ENCODE measurements at places on chromosomes 7 and 10.

- DNase-seq, result no peak
Observed at GRCh38 chr7:24880886-24881285, 99.1 kb downstream of the OSBPL3 start.

DNA sequence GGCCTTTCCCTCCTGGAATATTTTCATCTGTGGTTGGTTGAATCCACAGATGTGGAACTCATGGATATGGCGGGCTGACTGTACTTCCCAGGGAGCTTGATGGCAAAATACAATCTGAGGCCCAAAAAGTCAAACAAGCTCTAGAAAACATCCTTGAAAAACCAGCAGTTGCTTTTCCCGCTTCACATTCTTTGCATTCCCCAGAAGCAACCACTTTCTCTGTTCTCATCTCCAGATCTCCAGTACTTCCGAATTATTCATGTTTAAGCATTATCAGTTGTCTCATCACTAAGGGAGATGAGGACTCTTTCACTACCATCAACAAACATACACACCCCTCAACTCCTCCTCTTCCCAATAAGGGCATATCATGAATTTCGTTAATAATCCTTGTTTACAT, 55.3 kb downstream of the KIF5B start:
- DNase-seq, result no peak

- no peak for DNase-seq
Observed at GRCh38 chr7:129014501-129015101, 40.3 kb downstream of the TNPO3 start.

- DNase-seq, result no peak
Observed at GRCh38 chr10:79547973-79548372, 12.2 kb downstream of the SFTPA2 start.

- no peak for DNase-seq
Observed at GRCh38 chr7:137880432-137880831, 33.7 kb upstream of the DGKI start.

DNA sequence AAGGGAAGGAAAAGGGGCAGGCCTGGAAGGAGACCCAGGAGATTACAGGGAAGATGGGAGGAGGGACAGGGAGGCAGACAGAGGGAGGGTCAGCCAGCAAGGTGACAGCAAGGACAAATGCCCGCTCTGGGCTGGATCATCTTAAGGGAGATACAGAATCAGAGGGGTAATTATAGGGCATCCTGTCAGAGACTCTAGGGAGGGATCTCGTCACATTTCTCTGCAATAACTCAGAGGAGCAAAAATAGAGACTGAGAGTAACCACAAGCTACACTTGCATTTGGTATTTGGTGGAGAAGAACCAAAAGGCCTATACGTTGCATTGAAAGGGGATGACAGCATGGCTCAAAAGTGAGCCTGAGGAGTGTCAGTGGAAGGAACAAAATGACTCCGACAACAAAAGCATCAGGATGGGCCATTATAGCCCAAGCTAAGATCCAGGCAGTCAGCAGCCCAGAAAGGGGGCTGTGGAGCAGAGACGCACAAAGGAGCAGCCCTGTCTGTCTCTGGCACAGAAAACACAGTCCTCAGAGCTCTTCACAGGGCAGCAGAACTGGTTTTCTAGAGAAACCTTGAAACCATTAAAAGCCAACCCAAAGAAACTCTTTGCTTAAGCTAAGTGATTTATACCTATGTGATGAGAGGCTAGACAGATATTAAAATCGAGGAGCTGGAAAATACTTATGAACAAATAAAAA, 430.2 kb upstream of the VSTM2A start:
- no peak for DNase-seq

- no peak for DNase-seq
Observed at GRCh38 chr7:15937571-15937970, 251.1 kb upstream of the MEOX2 start.

DNA sequence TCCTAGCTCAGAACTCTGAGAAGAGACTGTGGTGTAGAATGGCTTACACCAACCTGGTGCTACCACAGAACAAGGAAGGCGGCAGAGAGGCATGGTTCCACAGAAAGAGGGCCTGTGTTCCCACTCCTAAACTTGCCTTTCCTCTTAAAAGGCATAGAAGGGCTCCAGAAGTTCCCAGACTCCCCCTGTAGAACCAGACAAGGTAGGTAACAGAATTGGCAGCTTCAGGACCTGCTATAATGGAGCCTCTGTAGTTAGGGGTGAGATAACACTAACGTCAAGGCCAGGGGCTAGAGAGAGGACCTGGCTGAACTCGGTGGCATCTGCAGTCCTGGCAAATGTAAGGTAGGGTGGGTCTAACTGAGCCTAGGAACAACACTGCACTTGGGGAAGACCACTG, 26.7 kb upstream of the SGMS1 start:
- DNase-seq, result no peak

GRCh38 chr7:116028787-116029186, 1.8 kb downstream of the TFEC start:
- DNase-seq, result no peak

DNA sequence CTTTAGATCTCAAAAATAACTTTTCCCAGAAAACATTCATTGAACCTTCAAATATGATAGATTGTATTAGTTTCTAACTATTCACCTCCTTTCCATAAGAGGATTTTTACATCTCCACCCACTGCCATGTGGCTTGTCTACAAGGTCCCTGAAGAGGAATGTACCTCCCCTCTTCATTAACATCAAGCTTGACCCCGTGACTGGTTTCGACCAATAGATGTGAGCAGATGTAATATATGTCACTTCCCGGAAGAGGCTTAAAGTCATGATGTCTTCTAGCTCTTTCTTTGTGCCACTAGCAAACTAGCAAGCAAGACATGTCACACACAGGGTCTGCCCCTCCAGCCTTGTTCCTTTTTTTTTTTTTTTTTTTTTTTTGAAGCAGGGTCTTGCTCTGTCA, 6.9 kb downstream of the BAZ1B start:
- no peak for DNase-seq

DNA sequence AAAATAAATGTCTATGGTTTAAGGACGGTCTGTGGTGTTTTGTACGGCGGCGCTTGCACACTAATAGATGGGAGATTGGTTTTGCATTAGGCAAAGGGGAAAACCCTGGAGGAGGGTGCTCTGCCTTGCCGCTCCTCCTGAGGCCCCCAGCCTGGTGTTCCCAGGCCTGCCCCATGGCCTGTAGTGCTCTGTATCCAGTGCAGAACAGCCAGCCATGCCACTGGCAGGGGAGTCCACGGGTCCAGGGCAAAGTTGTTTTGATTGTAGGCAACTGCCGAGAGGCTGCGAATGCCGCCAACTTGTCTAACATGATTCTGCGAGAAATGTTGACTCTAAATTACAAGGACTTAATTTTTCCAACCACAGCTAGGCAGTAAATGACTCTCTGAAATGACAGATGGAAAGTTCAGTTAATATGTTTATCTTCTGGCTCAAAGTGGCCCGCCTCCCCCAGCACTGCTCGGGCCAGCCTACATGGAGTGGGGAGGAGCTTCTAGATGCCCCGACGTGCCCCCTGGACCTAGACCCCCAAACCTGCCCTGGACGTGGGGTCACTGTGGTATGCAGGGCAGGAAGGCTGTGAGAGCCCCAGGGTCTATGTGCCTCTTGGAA, 104.6 kb upstream of the GDF10 start:
- peak; percentile 15 for DNase-seq

- DNase-seq, result no peak
Observed at GRCh38 chr10:98885378-98885777, 350.3 kb downstream of the HPSE2 start.

DNA sequence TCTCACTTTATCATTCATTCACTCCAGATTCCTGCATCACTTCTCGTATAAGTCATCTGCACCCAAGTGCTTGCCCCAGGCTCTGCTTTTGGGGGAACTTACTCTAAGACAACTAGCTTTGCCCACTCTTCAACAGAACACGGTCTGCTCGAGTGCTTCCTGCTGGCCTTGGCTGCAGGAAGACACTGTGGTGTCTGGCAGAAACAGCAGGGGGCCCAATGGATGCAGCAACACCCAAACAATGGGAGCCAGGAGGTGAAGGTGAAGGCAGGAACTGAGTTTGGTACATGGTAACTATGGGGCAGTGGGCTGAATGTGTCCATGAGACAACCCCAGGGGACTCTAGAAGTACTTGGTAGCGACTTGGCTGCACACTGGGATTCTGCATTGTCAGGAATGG, 344.0 kb downstream of the REEP3 start:
- DNase-seq, result no peak

GRCh38 chr10:78868048-78868447, 200.7 kb upstream of the ZMIZ1 start:
- no peak for DNase-seq

GRCh38 chr7:48285373-48285772, 114.1 kb downstream of the ABCA13 start:
- DNase-seq, result no peak

GRCh38 chr10:127935071-127935561, 28.2 kb downstream of the PTPRE start:
- no peak for DNase-seq

DNA sequence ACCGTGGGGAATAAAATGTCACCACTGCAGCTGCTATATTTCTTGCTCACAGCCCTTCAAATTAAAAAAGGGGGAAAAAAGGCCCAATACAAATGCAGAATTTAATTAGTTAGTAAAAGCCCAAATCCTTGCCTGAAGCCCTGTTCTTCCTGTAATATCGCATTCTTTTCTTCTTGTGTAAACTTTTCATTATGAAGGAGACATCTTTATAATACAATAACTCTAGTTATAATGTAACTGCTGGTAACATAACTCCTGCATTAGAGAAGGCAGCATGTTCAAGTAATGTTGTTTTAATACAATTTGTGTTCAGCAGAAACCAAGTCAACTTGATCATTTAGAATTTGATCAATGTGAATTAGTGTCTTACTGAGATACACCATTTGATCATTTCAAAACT, 250.9 kb downstream of the CHCHD3 start:
- no peak for DNase-seq

DNA sequence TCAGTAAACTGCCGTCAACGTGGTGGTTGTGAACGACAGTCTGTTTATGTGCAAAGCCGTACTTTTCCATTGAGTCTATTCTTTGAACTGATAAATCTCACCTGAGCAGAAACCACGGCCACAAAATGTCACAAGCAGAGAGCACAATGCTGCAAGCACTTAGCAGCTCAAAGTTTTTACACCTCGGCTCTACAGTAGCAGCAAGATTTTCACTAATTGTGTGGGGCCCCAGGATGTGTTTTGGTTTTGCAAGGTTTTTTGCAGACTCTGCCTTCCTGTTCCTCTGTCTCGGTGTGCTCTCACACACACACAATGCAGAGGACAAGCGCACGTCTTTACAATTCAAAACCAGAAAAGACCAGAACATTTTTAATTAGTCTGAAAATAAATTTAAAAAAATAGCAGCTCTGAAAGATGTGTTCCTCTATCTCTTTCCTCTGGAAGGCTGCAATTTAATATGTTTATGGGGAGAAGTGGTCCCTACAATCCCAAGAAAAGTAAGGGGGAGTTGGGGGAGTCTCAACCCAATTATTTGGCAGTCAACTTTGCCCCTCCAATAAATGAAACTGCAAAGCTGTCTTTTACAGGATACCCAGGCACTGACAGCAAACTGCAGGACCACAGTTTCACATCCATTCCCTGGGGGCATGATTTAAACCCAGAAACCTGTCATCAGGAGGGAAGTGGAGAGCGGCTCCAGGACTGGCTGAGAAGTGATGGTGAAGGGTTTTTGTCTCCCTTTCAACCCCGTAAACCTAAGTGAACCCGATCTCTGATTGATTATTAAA, 73.8 kb upstream of the SFMBT2 start:
- no peak for DNase-seq

DNA sequence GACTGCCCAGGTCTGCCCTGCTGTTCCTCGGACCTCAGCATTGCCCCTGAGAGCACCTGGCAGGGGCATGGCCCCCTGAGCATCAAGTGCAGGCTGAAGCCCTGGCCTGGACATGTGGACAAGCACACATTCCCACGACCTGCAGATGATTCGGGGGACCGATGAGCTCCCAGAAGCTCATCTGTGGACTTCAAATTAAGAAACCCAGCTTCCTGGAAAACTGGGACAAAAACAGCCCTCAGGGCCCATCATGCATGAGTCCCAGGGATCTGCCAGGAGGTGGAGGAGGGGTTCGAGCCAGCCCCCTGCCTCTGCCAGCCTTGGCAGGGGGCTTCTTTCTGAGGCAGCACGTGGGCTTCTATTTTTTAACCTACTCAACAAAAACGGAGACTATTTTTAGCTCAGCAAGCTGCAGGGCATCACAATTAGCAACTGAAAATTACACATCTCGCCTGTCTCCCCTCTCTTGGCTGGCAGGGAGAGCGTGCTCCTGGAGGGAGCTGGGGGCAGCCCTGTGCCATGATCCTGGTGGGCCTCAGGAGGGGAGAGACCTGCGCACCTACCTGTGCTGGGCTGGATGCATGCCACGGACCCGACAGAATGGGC, 51.8 kb downstream of the RASGEF1A start:
- DNase-seq, result no peak

- DNase-seq, result peak; percentile 10
Observed at GRCh38 chr10:31930023-31930751, 1.6 kb upstream of the ARHGAP12 start.

DNA sequence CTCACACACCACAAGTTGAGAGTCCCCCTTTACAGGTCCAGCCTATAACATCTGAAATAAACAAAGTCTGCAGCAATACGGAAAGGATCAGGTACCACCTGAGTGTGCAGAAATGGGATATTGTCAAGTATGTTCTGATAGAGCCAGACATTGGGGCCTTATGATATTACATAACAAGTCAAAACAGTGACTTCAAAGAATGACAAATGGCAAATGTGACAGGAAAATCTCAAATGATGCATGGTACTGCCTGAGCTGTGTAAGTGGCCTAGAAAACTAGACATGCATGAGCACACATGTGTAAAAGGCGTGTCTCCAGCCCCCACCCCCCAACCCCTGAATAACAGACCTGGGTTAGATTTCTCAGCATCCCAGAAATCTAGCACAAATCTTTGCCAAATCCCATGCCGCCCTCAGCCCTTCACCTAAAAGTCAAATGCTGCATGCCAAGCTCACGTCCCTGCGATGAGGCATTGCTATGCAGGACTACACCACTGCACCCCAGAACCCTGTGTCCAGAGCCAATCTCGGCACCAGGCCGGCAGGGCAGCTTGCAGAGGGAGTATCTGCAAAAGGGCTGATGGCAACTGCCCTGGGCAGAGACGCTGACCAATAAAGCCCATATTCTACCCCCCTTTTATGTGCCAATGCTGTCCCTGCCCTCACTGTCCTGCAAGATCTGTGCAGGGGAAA, 58.8 kb downstream of the PRKAG2 start:
- no peak for DNase-seq

DNA sequence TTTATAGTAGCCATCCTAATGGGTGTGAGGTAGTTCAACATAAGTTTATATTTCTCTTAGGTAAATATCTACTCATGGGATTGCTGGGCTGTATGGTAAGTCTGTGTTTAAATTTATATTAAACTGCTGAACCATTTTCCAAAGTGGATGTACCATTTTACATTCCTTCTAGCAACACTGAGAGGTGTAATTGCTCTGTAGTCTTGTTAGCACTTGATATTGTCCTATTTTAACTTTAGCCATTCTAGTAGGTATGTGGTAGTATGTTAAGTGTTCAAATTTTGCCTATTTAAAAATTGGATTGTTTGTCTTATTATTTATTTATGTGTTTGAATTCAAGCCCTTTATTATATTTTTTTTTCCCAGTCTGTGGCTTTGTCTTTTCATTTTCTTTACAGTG, 2.6 kb upstream of the HPS1 start:
- no peak for DNase-seq

GRCh38 chr10:130159192-130159794, 23.1 kb downstream of the GLRX3 start:
- DNase-seq, result no peak
